ENCODE measurements at places on chromosomes 1 and 21. TPM values are rescaled to one million over a fixed set of nuclear protein-coding genes. Genes with fewer than 3 reads are reported as not detected.

- no peak for DNase-seq
These were observed 3.4 kb downstream of the PRPF38B start for GRCh38 chr1:108695535-108695934.

GRCh38 chr1:156089704-156090103 is 7.4 kb upstream of the MEX3A start:
- DNase-seq: no peak

- no peak for DNase-seq
These were observed 130.9 kb downstream of the DMRTB1 start for GRCh38 chr1:53590104-53590503.

DNA sequence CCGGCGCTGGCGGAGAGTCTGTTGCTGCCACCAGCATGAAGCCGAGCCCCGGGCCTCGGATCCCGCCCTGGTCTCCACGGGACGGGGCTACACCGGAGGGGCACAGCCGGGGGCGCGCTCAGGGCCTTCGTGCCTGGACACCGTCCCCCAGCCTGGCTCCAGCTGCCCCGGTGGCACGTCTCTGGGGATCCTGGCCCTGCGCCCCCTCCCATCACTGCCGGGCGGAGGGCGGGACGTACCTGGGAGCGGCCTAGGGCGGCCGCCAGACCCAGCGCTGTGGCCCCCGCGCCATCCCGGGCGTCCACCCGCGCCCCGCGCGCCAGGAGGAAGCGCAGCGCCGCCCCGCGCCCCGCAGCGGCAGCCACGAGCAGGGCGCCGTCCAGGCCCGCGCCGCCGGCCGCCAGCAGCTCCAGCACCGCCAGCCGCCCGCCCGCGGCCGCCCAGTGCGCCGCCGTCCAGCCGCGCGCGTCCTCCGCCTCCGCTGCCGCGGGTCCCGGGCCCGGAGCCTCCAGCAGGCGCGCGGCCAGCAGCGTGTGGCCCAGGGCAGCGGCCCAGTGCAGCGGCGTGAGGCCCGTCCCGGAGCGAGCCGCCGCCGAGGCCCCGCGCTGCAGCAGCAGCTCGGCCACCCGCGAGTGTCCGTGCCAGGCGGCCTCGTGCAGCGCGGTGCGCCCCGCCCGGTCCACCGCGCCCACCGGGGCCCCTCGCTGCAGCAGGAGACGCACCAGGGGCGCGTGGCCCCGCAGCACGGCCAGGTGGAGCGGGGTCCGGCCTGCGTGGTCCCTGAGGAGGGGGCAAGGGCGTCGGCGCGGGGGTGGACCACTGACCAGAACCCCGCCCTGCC is 1.0 kb downstream of the ANKRD65 start:
- DNase-seq: no peak

- DNase-seq: no peak
These were observed 13.3 kb downstream of the TGFBR3 start for GRCh38 chr1:91872559-91873081.

- DNase-seq: no peak
These were observed 3.4 kb downstream of the TNFRSF18 start for GRCh38 chr1:1202831-1203560.

DNA sequence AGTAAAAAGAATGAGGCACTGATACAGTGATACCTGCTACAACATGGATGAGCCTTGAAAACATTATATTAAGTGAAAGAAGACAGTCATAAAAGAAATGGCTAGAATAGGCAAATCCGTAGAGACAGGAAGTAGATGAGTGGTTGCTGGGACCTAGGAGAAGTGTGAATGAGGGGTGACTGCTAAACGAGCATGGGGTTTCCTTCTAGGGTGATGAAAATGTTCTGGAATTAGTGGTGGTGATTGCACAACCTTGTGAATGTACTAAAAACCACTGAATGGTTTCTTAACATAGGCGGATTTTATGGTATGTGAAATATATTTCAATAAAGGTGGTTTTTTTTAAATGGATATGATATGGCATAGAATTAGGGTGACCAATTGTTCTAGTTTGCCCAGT is 12.6 kb upstream of the SERINC2 start:
- DNase-seq: no peak

DNA sequence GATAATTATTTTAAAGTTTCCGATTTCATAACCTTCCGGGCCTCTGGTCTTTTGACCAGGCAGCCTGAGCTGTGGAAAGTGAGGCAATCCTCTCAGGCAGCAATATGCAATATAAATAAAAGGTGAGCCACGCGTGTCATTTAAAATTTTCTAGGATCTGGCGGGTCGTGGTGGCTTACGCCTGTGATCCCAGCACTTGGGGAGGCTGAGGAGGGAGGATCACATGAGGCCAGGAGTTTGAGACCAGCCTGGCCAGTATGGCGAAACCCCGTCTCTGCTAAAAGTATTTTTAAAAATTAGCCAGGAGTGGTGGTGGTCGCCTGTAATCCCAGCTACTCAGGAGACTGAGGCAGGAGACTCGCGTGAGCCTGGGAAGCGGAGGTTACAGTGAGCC is 546 bp upstream of the ZNF695 start:
- DNase-seq: no peak

- DNase-seq: no peak
These were observed 10.6 kb downstream of the METTL18 start for GRCh38 chr1:169784102-169784501.

DNA sequence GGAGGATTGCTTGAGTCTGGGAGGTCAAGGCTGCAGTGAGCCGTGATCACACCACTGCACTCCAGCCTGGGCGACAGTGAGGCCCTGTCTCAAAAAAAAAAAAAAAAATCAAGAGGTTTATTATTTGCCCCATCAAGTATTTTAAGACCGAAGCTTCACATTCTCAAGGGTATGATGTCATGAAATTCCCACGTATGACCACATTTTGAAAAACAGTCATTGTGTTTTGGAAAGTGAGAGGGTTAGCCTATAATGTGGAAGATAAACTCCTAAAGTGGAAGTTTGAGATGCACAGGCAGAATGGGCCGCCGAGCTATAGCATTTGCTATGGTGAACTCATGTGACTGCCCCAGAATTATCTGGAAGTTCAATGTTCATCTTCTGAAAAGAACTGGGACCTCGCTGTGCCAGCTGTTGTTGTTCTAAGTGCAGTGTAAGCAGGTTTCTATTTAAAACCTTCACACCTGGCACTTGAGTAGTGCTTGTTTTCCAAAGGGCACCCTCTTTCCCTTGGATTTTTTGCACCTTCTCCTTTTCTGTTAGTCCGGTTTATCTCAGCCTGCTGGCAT is 96.9 kb upstream of the SLC25A33 start:
- DNase-seq: no peak

- DNase-seq: no peak
These were observed 50.7 kb upstream of the RHOU start for GRCh38 chr1:228684607-228685006.

DNA sequence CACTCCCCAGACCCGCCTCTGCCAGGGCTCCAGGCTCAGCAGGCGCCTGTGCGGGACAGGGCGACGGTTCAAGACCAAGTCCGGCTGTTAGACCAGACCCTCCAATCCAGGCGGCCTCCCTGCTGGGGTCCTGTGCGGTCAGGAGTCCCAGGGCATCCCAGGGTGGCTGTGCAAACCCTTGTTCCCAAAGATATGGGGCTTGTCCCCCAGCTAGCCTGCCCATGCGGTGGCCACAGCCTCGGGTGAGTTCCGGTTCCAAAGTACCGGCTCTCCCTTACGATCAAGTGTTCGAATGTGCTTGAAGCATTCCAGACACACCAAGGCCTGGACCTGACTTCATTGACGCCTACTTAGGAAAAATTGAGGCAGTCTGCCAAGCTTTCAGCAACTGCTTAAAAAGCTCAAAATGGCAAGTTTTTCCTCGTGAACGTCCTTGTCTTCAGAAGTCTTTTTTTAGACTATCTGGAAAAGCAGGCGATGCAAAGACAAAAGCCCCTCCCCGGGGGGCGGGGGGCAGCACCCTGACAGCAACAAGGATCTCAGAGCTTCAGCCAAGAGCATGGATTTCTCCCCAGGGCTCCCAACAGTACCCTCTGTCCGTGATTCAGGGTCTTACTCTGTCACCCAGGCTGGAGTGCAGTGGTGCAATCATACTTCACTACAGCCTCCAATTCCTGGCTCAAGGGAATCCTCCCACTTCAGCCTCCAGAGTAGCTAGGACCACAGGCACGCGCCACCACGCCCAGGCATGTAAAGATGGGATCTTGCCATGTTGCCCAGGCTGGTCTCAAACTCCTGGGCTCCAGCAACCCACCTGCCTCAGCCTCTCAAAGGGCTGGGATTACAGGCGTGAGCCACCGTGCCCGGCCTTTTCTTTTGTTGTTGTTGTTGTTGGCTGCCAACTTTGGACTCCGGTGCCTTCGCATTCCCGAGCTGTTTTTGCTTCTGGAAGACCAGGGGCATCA is 2.3 kb downstream of the FAAP20 start:
- no peak for DNase-seq

DNA sequence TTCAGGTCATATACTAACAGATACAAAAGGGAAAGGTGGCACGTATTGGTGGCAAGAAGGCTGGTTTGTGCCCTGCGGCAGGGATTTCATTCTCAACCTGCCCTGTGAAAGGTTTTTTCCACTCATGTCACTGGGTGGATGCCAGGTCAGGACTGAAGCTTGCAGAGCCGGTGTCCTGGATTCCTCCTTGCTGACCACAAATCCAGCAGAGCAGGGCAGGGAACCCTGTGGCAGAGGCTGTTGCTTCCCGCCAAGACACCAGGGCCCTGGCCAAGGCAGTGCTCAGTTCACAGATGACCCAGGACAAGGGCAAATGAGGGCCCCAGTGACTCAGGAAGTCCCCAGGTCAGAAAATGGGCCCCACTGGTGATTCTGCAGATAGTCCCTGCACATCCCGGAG is 16.4 kb downstream of the BSND start:
- DNase-seq: no peak

DNA sequence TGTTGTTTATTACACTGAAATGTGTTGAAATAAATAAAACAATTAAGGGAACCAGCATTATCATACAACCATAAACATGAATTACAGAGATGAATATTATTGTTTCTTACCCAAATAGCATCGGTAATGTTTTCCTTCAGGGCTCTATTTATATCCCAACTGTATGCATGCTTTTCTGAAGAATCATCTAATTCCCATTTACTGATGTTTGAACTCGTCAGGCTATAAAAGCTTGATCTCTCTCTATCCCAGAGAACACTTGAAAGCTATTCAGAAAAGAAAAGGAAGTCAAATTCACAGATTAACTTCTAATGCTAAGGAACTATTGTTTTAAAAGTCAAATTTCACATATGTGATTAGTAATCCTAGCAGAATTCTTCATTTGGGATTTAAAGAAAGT is 12.4 kb downstream of the NUP133 start:
- no peak for DNase-seq

DNA sequence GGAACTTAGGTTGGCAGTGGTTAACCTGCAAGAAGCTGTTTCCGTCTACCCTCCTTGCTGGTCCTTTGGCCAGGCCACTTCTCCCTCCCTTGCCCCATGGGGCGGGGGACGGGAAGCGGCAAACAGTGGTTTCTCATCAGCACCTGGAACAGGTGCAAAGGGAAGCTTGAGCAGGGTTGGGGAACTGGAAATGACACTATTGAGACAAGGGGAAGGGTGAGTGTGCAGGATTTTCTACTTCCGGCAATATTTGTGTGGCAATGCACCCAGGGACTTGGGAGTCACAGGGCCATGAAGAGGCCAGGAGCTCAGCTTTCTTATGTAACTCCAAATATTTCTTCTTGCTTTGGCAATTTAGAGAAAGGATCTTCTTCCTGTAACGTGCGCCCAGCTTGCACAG is 29.0 kb upstream of the SARS1 start:
- no peak for DNase-seq

GRCh38 chr1:145999321-146000024 is 3.1 kb upstream of the TXNIP start:
- no peak for DNase-seq

The AMPD1 gene
- not detected for polyA plus RNA-seq

The FAM131C gene
- 1.6 TPM for polyA plus RNA-seq

The NOTCH2NLA gene
- polyA plus RNA-seq: 41.2 TPM

All from right renal cortex interstitium (tissue), 3 donors.